ENCODE measurements at places on chromosomes 13 and 19.

DNA sequence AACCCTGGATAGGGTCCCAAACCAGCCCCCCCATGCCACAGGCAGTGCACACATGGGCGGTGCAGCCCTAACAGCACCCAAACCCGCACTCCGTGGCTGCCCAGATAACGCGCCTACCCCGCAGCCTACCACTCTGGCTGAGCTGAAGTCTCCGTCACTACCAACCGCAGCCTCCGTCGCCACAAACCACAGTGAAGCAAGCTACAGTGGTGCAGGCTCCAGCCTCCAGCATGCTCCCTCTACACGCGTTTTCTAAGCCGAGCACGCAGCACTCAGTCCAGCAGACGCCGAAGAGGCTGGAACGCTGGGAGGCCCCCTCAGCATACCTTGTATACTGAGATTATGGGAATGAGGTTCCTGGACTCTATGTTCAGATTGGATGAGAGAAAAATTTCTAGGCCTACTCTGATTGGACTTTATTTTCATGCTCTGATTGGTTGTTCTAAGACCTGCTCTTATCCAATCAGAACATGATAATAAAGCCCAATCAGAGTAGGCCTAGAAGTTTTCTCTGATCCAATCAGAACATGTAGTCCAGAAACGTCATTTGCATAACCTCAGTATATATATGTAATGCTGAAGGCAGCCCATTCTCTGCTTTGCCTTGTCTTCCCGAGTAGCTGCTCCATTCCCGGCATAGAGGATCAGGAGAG lies 56.7 kb upstream of the C1QTNF9B start:
- no peak for DNase-seq

DNA sequence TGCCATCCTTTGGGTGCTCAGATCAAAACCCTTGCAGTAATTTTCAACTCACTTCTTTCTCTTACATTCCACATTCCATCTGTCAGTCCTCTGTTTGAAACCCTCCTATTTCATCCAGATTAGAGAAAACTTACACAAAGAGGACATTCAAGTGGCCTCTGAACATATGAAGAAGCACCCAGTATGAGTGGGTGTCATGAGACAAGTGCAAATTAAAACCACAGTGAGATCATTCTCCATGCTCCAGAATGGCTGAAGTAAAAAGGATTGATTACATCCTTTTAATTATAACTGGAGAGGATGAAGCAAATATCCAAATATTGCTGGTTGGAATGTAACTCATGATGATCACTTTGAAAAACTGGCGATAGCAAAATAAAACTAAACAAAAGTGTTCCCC lies 96.5 kb downstream of the MIPEP start:
- no peak for DNase-seq

GRCh38 chr13:83508771-83509301 lies 373.4 kb downstream of the SLITRK1 start:
- no peak for DNase-seq

DNA sequence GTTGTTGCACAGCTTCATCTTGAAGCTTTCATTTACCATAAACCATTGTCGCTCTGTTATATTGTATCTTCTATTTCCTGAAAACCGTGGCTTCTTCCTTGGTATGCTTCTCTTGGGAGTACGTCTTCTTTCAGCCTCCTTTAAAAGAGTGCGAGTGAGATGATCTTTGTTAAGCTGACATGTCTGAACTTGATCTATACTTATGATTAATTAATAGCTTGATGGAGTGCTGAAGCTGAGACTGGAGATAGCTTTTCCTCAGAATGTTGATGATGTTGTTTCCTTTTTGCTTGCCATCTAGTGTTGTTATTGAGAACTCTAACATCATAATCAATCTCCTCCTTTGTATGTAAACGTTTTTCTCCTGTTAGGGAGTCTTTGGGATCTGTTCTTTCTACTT lies 529.3 kb upstream of the SPRY2 start:
- no peak for DNase-seq

DNA sequence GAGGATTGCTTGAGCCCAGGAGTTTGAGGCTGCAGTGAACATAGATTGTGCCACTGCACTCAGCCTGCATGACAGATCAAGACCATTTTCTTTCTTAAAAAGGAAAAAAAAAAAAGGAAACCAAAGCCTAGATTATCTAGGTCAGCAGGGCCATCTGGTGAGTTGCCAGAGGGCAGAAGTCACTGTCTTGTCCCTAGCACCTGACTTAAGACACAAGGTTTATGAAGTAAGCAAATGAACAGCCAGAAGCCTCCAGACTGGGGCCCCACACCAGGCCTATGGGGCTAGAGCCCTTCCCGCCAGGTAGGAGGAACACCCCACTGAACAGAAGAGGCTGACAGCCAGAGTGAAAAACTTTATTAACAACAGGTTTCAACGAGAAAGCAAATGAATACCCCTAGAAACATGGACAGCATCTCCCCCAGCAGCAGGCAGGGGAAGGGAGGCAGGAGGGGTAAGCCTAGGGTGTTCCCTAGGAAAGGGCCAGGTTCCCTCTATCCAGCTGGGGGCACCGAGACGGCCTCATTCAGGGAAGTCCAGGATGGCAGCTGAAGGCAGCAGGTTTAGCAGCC lies 1.2 kb downstream of the WDR83 start:
- DNase-seq: no peak

DNA sequence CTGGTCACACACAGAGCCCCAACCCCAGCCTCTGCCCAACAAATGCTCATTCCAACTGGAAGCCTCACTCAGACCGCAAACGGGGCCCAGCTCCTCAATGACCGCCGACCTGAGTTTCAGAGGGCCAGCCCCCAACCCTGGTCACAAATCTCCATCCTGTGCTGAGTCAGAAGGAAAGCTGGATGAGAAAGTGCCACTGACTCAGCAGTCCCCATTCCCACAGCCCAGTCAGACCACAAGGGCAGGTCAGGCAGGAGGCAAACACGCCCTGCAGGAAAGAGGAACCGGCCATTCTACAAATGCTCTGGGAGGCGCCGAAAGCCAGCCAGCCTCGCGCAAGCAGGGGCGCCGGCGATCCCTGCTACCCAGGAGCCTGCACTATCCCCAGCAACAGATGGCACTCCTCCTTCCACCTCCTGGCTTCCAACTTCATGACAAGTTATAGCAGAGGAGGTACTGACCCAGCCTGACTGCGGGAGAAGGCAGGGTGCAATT lies 14.1 kb upstream of the PRKD2 start:
- DNase-seq: no peak

- DNase-seq: no peak
Observed at GRCh38 chr13:44703371-44703770, 127.2 kb upstream of the TSC22D1 start.

GRCh38 chr19:1173159-1173844 lies 766 bp downstream of the SBNO2 start:
- no peak for DNase-seq

- DNase-seq: no peak
Observed at GRCh38 chr13:44874886-44875630, 114.2 kb downstream of the NUFIP1 start.

- DNase-seq: no peak
Observed at GRCh38 chr13:113724016-113724758, 34.8 kb upstream of the TMEM255B start.

DNA sequence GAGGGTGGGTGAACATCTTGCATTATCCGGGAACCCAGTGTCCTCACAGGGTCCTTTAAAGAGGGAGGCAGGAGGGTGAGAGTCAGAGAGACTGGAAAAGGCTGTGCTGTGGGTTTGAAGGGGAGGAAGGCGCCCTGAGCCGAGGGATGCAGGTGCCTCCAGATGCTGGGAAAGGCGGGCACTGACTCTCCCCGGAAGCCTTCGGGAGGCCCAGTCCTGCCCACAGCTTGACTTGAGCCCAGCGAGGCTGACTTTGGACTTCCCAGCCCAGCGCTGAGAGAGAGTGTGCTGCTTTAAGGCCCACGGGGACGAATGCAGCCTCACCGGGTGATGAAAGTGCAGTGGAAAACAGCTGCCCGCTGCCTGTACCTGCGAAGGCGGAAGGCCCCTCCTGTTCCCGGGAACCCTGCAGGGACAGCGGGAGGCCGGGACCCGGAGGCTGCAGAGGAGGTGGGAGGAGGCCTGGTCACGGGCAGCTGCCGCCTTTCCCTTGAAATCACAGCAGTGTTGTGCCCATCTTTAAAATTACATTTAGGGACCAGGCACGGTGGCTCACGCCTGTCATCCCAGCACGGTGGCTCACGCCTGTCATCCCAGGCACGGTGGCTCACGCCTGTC lies 16.1 kb downstream of the REXO1 start:
- no peak for DNase-seq

GRCh38 chr13:111539252-111539651 lies 218.8 kb downstream of the TEX29 start:
- DNase-seq: no peak

DNA sequence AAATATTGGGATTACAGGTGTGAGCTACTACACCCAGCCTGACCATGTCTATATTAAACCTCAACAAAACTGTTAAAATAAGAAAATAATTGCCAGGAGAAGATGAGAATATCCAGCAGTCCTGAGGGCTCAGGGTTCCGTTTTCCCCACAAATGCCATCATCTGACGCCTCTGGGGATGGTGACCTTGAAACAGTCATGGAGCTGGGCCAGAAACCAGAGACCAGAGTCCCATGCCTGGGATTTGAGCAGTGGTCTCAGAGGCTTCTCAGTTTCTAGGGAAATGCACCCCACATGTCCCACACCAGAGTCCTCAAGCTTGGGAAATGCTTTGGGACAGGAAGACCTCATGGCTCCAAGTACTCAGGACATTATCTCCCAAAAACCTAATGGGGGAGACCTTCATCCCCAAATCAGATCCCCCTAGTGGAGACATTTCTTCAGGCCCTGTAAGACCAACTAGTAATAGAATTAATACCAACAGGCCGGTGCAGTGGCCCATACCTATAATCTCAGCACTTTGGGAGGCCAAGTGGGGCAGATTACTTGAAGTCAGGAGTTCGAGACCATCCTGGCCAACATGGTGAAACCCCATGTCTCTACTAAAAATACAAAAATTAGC lies 2.9 kb upstream of the MAP1S start:
- DNase-seq: no peak

- no peak for DNase-seq
Observed at GRCh38 chr13:110388108-110388943, 81.2 kb downstream of the COL4A2 start.

DNA sequence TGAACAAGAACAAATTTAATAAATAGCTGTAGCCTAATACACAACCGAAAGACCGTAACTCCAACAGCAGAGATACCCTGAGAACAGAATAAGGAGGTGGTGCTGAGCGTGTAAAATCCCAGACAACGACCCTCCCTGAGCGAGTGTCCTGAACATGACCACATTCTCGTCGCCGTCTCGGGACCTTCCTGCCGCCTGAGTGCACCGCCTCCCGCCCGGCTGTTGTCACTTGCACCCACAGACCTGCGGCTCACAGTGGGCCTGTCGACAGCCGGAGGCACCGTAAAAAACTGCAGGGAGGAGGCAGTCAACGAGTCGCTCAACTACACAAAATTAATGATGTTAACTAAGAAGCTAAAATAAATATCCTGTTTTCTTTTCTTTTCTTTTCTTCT lies 35.8 kb upstream of the GRTP1 start:
- no peak for DNase-seq

DNA sequence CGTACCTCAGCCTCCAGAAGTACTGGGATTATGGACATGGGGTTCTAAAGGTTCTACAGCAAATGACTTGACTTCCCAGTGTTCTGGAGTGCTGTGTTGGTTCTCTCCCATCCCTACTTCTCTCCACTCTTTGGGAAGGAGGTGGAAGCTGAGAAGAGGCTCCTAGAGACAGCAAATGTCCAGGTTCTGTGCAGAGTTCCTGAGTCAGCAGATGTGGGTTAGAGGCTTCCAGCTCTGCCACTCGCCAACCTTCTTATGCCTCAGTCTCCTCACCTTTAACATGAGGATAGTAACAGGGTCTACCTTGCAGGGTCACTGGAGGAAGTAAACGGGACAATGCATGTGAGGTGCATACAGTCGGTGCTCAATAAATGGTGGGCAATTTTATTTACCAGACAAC lies 80.5 kb upstream of the VSTM2B start:
- no peak for DNase-seq

GRCh38 chr13:52405767-52406494 lies at the start of gene THSD1:
TSS of gene THSD1 (minus strand) at chr13:52406172. CDS start at chr13:52402600, 3,572 bp downstream.
- DNase-seq: no peak

DNA sequence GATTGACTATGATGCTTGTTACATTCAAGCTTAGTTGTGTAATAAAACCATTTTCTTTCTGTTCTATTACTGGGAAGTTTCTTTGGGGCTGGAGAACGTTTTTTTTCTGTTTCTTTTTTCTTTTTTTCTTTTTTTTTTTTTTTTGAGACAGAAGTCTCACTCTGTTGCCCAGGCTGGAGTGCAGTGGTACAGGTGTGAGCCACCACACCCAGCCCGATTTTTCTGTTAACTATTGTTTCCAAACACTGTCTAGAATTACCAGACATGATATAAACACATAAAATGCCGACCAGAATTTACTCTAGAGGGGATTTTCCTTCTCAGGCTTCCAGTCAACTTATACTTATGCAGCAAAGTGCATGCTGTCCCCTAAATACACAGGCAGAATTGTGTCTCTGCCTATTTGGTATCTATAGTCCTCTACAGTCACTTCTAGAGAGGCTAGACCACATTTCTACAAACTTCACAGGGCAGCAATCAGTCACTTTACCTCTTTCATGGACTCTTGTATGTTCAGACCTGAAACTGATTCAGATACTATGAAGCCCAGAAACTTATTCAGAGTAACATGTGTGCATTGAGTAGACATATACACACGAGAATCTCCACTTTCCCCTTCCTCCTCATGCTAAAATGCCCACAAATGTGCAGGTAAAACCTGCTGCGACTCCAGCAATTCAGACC lies 121.2 kb downstream of the ZNF737 start:
- no peak for DNase-seq

DNA sequence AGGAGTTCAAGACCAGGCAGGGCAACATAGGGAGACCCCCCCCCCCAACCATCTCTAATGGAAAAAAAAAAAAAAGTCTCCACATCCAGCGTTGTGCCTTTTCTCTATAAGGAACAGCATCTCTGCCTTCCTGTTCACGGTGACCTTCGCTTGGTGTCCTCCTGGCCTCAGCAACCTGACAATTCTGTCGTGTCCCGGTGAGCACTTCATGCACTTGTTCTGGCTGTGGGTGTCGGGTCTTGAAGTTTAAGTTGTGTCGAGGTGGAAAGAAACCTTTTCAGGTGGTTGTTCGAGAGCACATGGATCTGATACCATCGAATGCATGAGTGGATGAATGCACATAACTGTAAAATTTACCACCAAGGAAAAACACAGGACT lies 594 bp downstream of the ZNF559 start:
- no peak for DNase-seq

GRCh38 chr19:7658219-7658686 lies 10.6 kb upstream of the RETN start:
- DNase-seq: no peak
